ENCODE measurements at places on chromosomes 3 and 15.
A peak's percentile ranks its signal among the peaks of the same experiment; 100 is the strongest.

DNA sequence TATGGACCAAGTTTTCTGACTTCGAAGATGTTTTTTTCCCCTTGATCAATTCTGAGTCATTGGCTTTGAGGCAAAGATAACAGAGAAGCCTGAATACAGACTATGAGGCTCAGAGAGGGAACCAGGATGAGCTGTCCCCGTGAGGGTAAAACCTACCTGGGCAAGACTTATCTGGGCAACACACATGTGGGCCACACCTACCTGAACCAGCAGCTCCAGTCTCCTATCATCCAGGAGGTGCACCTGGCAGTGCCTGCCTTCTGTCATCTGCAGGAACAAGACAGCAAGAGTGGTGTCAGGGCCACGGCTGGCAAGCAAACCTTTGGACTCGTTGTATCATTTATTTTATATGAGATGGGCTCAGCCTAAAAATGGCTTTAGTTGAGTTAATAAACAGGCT lies 72.6 kb downstream of the FRMD4B start:
- no peak for DNase-seq

GRCh38 chr3:18840535-18841137 lies 307.7 kb upstream of the KCNH8 start:
- DNase-seq: no peak

- peak; percentile 23 for DNase-seq
These were observed 18.4 kb downstream of the CCK start for GRCh38 chr3:42247576-42248027.

DNA sequence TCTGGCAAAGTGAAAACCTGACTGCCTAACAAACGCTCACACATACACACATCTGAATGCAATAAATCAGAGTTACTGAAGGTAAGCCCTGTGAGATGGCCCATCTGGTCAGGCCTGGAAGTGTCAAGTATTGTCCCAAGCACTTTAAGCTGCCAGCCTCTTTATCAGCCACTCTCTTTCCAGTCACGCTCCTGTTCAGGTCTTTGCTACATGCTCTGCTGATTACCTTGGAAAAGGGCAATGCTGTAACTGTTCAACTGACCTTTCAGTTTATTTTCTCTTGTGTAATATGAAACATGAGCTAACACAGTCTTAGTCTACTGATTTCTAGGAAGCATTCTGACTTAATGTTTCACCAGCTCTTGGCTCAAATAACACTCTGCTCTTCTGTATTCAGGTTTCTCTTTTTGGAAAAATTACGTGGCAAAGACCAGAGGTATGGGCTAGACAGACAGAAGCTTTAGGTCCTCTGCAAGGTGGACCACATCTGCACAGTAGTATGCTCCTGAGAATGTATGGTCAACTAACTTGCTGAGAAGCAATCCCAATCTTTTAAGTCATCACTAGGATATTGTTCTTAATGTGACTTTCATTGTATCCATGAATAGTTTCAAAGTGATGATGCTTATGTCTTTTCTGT lies 44.5 kb downstream of the GBE1 start:
- no peak for DNase-seq

GRCh38 chr15:88654430-88655102 lies 15.8 kb downstream of the ISG20 start:
- DNase-seq: no peak

DNA sequence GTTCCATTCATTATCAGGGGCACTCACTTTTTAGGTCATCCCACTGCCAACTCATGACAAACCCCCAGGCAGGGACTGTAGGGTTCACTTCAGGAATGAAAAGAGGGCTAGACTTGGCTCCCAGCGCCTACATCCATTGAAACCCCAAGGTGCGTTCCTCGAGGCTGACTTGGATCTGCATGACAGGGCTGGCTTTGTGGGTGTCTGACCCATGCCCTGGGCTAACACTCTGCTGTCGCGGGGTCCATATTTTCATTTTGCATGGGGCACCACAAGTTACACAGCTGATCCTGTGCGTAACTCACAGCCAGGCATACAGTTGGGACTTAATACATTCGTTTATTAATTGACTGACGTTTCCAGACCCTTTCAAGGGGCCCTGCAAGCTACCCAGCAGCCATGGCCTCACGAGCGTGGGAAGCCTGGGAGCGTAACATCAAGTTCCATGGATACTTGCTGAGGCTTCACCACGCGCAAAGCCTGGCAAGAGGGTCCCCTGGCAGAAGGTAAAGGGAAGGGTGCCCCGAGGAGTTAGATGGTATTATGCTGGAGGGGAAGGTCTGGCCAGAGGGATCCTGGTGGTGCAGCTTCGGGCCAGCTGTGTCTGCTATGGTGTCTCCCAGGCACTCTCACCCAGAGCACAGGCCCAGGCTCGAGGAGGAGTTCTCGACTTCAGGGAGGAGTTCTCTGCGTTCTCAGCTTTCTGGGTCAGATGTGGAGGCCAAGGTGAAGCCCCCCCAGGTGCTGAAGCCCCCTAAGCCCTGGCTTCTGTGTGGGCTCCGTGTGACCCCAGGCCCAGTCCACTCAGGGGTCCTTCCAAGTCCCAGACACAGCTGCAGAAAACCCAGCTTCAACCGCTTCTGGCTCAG lies 85.4 kb downstream of the ADAMTS17 start:
- no peak for DNase-seq

- no peak for DNase-seq
These were observed 41.9 kb upstream of the CCNB2 start for GRCh38 chr15:59063042-59063441.

GRCh38 chr3:115783938-115784738 lies 160.8 kb downstream of the GAP43 start:
- DNase-seq: peak; percentile 87

- no peak for DNase-seq
These were observed 120.7 kb downstream of the MBNL1 start for GRCh38 chr3:152389316-152389934.

- DNase-seq: no peak
These were observed 204.3 kb downstream of the BBX start for GRCh38 chr3:107727102-107727501.

DNA sequence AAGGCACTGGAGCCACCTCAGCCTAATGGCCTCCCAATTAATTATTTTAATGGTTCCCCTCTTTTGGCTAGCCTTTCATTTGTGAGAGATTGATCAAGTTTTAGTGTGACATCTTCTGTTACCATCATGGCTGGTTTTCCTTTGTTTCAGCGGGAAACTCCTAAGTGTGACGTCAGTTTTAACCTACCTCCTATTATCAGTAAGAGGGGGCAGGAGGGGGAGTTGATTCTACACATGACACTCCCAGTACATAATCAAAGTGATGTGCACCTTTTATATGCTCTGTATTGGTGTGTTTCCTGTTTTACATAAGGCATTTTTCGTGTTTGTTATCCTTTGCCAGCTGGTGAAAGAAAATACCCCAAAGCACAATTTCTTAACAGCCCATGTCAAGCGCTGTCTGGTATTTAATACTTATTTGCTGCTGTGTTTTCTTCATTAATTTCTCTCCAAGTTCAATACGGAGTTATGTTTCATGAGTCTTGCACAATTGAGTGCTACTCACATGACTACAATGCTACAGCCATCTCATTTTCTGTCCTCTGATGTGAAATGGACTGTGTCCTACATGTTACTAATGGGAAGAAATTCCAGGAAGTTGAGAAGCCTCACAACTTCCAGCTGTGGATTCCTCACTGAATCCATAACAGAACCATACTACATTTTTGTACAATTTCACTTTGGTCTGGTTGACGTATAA lies 52.2 kb upstream of the POLR2M start:
- peak; percentile 16 for DNase-seq

GRCh38 chr3:133843634-133844033 lies 38.0 kb downstream of the SRPRB start:
- DNase-seq: no peak

DNA sequence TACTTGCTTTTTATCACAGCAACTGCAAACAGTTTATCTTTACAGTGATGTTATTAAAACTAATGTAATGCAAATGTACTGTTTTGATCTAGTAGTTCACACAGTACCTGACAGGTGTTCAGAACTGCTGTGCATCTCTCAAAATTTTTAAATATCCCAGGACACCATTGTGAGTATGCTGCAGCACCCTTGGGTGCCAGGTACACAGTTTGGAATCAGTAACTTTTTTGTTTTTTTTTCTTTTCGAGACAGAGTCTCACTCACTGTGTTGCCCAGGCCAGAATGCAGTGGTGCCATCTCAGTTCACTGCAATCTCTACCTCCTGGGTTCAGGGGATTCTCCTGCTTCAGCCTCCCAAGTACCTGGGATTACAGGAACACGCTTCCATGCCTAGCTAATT lies 3.0 kb downstream of the KNL1 start:
- no peak for DNase-seq

- no peak for DNase-seq
These were observed 265.0 kb downstream of the TAFA4 start for GRCh38 chr3:68667346-68667745.

GRCh38 chr15:53548236-53548635 lies 211.2 kb downstream of the WDR72 start:
- no peak for DNase-seq

DNA sequence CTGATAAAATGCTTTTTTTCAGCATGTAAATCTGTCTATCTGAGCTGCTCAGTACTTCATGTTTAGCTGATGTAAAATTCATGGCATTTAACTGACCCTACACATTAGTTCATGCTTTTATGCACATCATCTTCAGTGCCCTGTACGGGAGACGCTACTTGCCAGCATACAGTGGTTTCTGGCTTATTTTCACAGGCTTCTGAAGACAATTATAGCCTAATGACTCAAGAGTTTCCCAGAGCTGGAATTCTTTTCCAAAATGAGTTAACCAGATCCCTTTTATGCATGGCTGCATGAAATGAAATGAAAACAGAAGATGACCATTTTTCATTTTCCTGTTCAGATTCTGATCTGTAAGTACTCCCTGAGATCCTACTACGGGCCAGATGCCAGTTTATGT lies 1061.5 kb downstream of the ROBO2 start:
- no peak for DNase-seq

GRCh38 chr3:196695849-196696226 lies 16.2 kb downstream of the CEP19 start:
- no peak for DNase-seq

DNA sequence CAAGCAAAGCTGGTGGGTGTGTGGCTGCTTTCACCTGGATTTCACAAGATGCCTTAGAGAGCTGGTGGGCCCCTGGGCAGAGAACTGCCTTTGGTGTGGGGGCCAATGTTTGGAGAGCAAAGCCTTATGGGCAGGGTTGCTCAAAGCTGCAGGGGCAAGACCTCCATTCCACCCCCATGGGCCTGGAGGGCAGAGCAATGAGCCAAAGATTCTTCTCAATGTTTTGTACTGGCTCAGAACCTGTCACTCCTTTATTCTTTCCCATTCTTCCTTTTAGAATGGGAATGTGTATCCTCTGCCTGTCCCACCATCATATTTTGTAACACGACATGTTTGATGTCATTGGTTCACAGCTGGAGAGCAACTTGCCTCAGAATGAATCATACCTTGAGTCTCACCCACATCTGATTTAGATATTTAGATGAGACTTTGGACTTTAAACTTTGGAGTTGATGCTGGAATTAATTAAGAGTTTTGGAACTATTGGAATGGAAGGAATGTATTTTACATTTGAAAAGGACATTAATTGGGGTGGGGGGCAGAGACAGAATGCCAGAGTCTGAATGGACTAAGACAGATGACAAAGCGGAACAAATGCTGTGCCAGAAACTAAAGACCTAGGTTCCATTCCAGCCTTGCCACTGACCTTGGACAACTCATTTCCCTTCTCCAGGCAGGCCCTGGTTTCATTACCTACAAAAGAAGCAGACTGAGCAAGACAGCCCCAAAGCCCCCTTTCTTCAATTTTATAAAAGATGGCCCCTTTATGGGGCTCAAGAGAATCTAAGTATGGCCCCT lies 72.9 kb downstream of the DAPK2 start:
- DNase-seq: no peak

GRCh38 chr3:74332165-74332564 lies 282.3 kb downstream of the CNTN3 start:
- no peak for DNase-seq

DNA sequence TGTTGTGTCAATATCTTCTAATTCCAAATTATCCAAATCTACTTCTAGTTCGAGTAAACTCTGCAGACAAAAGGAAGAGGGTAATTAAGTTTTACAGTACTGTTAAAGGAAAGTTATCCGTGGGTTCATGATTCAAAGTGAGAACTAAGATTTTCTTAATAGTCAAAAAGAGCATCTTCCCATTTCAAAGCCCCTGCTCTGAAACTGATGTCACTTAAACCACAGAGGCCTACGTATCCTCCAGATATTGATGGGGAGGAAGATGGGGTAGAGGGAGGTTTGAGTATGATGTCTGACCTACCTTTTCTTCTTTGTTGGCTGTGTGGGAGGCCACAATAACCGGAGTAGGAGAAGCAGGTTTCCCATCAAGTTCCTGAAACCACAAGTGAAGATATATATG lies 14.1 kb downstream of the MRPS22 start:
- DNase-seq: no peak

GRCh38 chr3:17941766-17942165 lies 199.3 kb upstream of the TBC1D5 start:
- no peak for DNase-seq

DNA sequence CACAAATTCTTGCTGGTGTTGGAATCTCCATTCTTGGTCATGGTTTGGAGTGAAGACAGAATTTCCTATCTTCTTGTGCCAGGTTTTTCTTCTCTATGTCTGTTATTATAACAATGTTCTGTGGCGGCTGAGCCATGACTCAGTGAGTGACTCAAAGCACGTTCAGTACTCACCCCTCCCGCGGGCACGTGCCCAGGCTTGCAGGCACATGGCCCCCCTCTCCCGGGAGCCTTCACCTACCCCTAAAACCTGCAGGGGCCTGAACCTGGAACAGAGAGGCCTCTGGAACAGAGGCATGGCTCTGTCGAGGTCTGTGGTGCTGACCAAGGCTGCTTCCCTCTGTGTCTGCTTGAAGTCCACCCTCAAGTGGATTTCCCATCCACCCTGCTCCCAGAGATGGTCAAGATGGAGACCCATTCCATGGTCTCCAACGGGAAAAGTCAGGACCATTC lies 27.6 kb downstream of the PLXNB1 start:
- DNase-seq: no peak

Data from DMS79 (cell line).